ENCODE measurements at places on chromosomes 7 and 10.

- DNase-seq: no peak
Observed at GRCh38 chr10:68082872-68083271, 7.8 kb upstream of the HERC4 start.

GRCh38 chr10:89502549-89502948 lies 32.8 kb downstream of the SLC16A12 start:
- DNase-seq: no peak

DNA sequence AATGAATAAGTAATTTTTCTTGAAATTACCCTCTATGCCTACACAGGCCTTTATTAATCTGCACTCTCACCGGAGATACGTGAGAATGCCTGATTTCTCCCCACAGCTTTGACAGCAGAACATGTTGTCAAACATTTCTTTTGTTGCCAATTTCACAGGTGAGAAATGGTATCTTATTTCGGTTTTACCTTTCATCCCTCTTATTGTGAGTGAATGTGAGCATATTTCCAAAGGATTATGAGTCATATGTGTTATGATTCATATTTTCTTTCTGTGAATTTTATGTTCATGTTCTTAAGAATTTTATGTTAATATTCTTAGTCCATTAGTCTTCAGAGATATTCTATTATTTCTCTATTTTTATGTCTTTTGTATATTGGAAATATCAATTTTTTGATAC lies 965.1 kb downstream of the CCSER2 start:
- no peak for DNase-seq

GRCh38 chr10:43318976-43319960 lies 52.2 kb upstream of the FXYD4 start:
- DNase-seq: no peak

DNA sequence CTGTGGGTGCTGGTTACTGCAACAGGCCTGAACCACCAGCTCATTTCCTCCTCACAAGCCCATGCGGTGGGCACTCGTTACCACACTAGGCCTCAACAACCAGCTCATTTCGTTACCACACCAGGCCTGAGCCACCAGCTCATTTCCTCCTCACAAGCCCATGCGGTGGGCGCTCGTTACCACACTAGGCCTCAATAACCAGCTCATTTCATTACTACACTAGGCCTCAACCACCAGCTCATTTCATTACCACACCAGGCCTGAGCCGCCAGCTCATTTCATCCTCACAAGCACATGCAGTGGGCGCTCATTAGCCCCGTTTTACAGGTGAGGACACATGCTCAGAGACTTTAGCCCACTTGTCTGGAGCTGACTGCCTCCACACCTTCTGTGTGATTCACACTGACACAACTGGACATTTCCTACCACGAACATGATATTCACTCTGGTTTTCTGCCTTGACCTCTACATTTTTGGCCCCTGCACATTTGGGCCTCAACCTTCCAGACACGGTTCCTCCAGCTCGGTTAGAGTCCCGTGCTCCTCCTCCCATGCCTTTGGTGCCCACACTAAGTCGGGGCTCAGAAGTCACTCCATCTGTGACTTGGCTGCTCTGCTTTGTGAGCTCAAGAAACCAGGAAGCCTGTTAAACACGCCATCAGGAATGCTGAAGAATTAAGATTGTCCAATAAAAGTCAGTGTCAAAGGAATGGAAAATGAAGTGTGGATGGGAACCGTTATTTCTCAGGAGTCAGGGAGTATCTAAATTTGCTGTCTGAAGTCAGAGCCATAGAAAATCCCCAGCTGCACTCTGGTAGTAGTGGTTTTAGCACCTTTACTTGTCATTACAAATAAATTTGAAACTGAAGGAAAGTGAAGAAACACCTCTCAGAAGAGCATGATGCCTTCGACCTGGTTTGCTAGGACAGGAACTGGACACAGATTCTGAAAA lies 55.8 kb upstream of the LANCL2 start:
- peak; percentile 55 for DNase-seq

GRCh38 chr10:20623546-20623945 lies 273.6 kb downstream of the NEBL start:
- DNase-seq: no peak

- DNase-seq: no peak
Observed at GRCh38 chr7:72292794-72293193, 119.3 kb downstream of the CALN1 start.

DNA sequence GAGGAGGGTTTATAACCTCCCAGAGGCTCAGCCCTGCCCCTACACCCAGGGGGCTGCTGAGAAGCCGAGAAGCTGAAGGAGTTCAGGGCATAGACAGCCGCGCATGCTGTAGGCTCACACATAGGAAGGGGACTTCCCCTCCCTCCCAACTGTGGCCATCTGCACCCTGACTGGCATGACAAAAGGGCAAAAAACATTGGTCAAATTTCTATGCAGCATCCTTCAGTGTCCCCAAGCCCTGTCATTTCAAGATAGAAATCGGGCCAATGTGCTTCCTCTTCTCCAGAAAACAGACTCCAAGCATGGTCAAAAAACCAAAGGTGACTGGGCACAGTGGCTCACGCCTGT lies 55.9 kb upstream of the MYL10 start:
- DNase-seq: no peak

- no peak for DNase-seq
Observed at GRCh38 chr7:128410451-128410753, 620 bp upstream of the IMPDH1 start.

DNA sequence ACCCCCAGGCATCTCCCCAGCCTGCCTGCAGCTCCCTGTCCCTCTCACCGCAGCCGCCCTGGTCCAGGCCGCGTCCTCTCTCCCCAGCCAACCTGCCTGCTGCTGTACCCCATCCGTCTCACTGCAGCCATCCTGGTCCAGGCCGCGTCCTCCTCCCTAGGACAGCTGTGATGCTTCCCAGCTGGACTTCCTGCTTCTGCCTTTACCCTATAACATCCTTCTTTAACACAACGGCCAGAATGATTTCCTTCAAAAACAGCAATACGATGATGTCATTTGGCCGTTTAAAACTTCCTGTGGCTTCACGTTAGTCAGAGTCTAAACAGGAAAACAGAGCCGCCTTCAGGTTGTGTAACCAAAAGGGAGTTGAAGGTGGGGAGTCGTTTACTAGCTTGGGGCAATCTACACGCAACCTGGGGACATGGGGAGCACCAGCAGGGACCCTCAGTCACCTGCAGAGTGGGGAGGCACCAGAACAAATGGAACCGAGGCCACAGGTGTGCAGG lies 32.2 kb upstream of the ZFAND2A start:
- no peak for DNase-seq

- no peak for DNase-seq
Observed at GRCh38 chr10:117462424-117462792, 80.1 kb upstream of the EMX2 start.

- DNase-seq: no peak
Observed at GRCh38 chr7:149882248-149883047, 8.7 kb downstream of the ATP6V0E2 start.

- DNase-seq: no peak
Observed at GRCh38 chr7:143909863-143910262, 7.9 kb upstream of the TCAF1 start.

GRCh38 chr10:77165445-77166208 lies 472.0 kb downstream of the KCNMA1 start:
- no peak for DNase-seq

- no peak for DNase-seq
Observed at GRCh38 chr7:140638173-140638791, 2.3 kb downstream of the DENND2A start.

DNA sequence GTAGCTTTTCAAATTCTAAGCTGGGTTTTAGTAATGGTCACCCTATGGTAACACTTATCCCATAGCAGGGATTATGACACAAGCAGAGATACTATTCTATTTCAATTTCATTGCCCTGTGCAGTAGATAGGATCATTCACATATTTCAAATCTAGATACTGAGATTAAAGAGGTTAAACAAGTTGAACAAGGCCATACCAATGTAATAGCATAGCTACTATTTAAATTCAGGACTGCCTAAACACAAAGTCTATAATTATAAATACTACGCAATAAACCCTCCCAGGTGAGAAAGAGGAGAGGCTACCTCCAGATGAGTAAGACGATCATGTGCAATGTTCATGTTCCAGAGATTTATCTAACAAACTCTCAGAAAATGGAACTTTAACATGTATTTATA lies 1.1 kb downstream of the LIPM start:
- DNase-seq: no peak

DNA sequence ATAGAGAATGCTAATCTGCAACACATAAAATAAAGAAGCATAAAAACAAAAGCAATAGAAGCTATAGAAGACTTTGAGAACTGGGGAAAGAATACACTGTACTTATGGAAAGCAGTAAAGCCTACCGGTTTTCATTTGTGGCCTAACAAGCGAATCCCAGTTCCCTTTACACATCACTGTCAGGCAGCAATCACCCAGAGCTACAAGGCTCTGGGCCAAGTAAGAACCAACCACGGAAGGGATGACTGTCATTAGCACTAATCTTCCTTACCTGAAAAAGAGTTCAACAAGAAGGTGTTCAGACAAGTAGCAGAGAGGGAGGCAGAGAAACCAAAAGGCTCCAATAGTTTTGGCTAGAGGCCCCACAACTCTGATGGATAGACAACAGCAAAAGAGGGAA lies 15.0 kb downstream of the CCDC6 start:
- no peak for DNase-seq

DNA sequence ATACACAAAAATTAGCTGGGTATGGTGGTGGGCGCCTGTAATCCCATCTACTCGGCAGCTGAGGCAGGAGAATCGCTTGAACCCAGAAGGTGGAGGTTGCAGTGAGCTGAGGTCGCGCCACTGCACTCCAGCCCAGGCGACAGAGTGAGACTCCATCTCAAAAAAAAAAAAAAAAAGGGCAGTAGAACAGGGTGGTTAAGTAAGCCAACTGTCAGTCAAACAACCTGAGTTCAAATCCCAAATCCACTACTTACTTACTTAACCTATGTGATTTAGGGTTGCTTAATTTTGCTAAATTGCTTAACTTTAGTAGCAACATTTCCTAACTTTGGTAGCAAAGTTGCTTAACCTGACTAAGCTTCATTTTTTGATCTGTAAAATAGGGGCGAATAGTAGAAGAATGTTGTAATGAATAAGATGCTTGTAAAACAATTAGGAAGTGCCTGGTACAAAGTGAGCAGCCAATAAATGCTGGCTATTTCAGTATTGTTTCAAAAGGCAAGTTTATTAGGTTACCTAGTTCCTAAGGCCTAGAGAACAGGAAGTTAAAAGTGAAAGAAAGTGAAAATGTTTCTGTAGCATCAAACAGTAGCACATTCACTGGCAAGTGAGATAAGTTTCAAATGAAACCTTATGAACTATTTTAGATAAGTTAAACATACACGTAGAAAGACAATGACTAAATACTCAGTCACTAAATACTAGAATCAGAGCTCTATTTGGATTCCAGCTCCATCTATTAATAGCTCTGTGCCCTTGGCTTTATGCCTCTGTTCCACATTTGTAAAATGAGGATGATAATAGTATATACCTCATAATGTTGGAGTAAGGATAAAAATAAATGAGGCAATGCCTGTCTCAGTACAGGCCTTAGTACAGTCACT lies 64.3 kb downstream of the HOXA1 start:
- no peak for DNase-seq

- no peak for DNase-seq
Observed at GRCh38 chr10:15266117-15266516, 97.6 kb upstream of the NMT2 start.

DNA sequence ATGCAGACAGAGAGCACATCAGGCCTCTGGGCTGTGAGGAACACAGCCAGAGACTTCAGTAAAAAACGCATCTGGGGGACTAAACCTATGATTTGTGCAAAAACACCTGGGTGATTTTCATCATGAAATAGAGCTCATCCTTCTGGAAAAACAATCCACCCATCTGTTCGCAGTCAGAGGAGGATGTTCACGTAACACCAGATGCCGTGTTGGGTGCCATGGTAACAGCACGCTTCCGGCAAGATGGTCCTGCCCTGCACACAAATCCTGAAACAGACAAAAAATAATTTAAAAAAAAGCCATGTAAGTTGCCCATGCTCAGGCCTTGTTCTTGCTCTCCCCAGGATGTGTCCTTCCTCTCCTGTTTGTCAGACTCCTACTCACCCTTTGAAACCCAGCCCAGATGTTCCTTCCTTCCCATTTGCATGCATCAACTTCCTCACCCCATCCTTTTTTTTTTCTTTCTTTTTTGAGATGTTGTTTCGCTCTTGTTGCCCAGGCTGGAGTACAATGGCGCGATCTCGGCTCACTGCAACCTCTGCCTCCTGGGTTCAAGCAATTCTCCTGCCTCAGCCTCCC lies 28.3 kb upstream of the GNA12 start:
- no peak for DNase-seq

GRCh38 chr7:158611541-158611940 lies 23.9 kb upstream of the PTPRN2 start:
- no peak for DNase-seq

DNA sequence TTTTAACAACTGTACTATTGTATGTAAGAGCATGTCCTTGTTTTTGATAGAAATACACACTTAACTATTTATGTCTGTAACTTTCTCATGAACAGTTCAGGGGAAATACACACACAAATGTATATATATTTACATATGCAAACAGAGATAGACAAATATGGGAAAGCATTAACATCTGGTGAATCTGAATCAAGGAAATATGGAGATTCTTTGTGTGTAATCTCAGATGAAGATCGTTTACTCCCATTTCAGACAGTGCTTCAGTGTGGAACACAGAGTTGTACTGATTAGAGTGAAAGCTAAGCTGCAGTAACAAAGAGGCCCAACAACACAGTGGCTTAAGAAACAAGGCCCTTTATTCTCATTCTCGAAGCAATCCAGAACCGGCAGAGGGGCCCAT lies 26.3 kb upstream of the NPVF start:
- no peak for DNase-seq

DNA sequence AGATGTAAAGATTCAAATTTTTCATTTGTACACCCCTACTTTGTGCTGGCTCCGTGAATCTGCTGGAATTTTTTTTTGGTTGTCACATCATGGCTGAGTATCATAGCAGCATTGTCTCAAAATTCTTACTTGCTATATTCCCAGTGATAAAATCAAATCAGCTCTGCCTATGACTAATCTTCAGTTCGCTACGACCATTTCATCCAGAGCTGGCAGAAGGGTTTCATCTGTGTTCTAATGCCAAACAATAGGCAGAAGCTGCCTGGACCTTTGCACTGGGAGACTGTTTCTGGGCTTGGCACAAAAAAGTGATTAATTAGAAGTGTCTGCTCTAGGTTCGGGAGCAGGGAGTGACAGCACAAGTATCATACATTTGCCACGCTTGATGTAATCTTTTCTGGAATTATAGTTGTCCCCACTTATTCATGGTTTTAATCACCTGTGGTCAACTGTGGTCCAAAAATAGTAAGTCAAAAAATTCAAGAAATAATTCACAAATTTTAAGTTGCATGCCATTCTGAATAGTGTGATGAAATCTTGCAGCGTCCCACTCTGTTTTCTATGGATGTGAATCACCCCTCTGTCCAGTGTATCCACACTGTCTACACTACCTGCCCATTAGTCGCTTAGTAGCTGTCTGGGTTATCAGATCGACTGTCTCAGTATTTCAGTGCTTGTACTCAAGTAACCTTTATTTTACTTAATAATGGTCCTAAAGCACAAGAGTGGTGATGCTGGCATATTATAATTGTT lies 120.5 kb upstream of the IMMP2L start:
- no peak for DNase-seq

GRCh38 chr10:125567529-125567928 lies 115.4 kb downstream of the TEX36 start:
- DNase-seq: no peak
